Stimulated activated CD4-positive, alpha-beta T cell treated with anti-CD3 and anti-CD28 coated beads, Interleukin-4, amount 100 ng/mL, for 48 hours (primary cell): ENCODE measurements at places on chromosomes 13 and 19.

DNA sequence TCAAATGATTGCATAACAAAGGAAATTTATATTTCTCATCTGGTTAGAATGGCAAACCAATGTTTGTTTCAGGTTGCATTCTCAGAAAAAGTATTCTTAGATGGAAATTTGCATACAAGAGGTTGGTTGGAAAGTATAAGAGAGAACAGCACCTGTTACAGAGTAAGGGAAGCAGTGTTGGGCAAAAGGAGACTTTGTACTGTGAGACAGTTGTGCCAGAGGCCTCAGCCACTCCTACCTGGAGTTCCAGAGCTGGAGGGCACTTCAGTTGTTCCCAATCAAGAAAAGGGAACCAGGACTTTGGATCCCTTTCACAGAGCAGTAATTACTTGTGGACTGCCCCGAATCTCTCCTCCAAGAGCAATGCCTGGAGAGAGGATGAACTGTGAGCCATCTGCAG, 81.8 kb downstream of the SPRY2 start:
- DNase-seq = no peak

DNA sequence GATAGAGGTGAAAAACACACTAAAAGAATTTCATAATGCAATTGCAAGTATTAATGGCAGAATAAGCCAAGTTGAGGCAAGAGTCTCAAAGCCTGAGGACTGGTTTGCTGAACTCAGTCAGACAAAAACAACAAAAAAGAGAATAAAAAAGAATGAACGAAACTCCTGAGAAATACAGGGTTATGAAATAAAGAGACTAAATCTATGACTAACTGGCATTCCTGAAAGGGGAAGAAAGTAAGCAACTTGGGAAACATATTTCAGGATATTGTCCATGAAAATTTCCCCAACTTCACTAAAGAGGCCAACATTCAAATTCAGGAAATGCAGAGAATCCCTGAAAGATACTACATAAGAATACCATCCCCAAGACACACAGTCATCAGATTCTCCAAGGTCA, 47.8 kb downstream of the UBL3 start:
- DNase-seq = no peak

GRCh38 chr19:5545984-5546383, 21.8 kb downstream of the TINCR start:
- DNase-seq = no peak

- DNase-seq = no peak
These were observed 904 bp upstream of the ARHGAP33 start for GRCh38 chr19:35774274-35775045.

GRCh38 chr19:18155095-18156087, 2.4 kb downstream of the PIK3R2 start:
- DNase-seq = no peak

- DNase-seq = no peak
These were observed 38.0 kb upstream of the C13orf42 start for GRCh38 chr13:51148952-51149573.

- no peak for DNase-seq
These were observed 7.1 kb upstream of the DOCK6 start for GRCh38 chr19:11269408-11269807.

- no peak for DNase-seq
These were observed 8.8 kb upstream of the CDC34 start for GRCh38 chr19:522726-523125.

DNA sequence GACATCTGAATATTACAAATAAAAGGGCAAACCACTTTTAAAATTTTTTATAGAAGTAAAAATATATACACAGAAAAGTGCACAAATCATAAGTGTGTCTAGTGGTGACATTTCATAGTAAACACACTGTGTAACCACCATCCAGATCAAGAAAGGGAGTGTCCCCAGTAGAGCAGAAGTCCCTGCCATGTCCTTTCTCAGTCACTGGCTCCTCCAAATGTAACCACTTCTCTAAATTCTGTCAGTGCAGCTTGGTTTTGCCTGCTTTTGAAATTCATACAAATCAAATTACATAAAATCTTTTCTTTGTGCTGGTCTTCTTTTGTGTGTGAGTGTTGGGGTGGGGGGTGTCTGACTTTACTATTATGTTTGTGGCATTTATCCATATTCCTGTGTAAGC, 116.5 kb downstream of the RBM26 start:
- DNase-seq = no peak
